ENCODE measurements at places on chromosomes 7 and 10. TPM values are rescaled to one million over a fixed set of nuclear protein-coding genes. Genes with fewer than 3 reads are reported as not detected.

GRCh38 chr10:47332371-47332770, 10.1 kb downstream of the GDF2 start:
- DNase-seq: no peak

Gene STOX1
- total RNA-seq: 16.0 TPM

DNA sequence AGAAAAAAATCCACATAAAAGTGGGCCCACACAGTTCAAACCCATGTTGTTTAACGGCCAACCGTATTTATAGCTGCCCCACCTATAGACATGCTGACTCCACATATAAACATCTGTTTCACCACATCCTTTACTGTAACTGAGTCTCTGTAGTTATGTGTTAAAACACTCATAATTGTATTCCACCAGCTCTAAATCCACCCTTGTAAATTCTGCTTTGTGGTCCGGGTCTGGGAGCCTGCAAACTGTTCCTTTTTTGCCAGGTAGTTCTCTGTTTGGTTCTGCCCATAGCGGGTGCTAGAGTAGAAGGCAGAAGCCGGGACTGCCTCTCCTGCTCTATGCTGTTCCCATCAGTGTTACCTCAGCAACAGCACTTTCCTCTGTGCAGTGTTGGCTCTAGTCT, 20.2 kb upstream of the FHIP2A start:
- no peak for DNase-seq

DNA sequence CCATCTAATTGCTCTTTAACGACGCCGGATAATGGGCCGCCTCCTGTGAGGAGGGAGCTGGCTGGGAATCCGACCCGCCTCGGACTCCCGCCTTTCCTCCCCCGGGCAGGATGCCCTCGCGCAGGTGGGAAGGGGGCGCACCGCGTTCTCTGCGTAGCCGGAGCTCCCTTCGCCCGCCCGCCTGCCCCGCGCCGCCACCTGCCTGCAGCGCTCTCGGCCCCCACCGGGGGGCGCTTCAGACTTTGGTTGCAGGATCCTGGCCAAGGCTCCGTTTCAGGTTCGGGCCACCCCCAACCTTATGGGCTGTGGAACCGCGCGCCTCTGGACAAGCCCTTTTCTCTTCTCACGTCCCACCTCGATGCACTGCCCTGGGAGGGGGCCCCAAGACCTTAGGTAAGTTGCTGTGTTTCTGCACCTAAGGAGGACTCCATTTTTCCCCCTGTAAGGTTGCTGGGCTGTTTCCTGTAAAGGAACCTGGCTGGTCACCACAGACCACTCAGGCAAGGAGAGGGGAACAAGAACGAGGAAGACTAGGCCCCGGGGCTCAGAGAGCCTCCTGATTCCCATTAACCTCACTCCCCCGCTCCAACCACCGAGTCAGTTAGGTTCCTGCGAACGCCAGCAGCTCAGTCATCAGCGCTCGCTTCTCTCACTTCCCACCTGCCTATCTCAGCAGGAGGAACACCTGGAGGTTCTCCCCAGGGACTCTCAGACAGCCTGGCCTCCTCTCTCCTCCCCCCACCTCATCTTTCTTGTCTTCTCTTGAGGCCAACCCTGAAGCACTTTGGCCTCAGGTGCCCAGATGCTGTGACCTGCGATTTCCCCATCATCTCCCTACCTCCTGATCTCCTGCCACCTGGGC, 11.3 kb upstream of the KAZALD1 start:
- no peak for DNase-seq

Gene AS3MT
- total RNA-seq: 1.3 TPM

DNA sequence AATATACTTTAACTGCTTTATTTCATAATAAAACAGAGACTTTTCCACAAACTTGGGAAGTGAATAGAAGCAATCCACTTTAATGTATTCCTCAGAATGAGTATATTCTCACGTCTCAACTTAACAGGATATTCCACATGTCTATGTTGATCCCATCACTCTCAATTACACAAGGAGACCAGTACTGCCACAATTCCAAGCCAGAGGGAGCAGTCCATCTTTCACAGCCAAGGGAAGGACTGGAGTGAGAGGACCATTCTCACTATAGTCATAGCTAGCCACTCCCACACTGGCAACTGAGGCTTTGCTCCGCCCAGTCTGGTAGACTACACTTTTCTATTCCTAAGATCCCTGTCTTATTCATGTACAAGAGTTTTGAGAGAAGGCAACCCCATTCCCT, 553.9 kb downstream of the CNTNAP2 start:
- no peak for DNase-seq

DNA sequence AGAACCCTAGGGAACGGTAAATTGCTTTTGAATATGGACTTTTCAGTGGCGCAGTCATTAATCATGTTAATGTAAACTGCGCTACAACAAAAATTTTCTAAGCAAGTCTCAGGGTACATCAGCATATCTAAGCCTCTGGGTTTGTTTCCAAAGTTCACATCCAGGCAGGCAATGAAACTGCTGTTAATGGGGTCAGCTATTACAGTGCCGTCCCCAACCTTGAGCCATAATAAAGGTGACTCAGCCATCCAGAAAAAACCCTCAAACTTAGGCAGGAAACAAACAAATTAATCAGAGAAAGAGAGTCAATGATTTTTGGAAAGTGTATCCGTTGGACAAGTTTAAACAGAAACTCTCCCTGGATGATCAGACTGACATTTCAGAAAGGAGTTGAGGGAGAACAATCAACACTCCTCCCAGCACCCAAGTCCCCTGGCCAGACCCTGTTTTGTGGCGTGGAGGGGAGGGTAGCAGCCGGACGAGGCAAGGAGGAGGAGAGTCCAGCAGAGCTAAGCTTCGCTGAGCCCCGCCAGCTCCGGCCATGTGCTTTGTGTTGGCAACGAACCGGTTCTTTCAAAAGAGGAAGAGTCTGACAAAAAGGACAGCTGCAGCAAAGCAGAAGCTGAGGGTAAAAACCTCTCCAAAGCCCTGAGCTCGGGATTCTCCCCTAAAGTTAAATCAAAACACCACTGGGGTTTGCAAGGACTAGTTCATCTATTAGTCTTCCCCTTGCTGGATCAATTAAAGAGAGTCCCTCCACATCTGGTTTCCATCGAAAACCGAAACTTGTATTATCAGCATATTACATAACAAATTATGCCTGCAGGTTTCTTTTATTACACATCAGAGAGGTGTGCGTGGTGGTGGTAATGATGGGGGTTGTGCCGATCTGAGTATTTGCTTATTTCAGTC, 3.6 kb downstream of the FAM53B start:
- no peak for DNase-seq

Gene VGF
- not detected for total RNA-seq

Gene RAMP3
- total RNA-seq: 310 TPM
